Activated CD4-positive, alpha-beta T cell treated with anti-CD3 and anti-CD28 coated beads, Interleukin-2, Interleukin-4, amounts not matched to agents 100 ng/mL and 50 ng/mL, durations not matched to agents 16 hours and 8 hours (primary cell): ENCODE measurements at places on chromosomes 7 and 10.

GRCh38 chr10:129090618-129091366 is 376.2 kb upstream of the MGMT start:
- no peak for DNase-seq

DNA sequence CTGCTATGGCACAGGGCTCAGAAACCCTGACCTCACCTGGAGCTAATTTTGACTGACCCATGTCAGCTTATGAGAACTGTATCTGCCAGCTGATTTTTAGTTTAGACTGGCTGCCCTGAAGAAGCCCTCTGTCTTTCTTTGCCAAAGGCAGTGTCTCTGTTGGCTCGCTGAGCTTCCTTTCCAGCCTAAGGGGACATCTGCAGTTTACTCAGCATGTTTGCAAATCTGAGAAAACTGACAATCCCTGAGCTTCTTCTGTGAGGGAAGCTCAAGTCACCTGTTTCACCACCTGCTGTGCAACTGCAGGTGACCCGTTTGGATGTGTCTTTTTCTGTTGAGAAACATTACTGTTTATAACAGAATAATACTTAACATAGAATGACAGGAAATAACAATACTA is 46.0 kb downstream of the PRKAR2B start:
- DNase-seq, result no peak

DNA sequence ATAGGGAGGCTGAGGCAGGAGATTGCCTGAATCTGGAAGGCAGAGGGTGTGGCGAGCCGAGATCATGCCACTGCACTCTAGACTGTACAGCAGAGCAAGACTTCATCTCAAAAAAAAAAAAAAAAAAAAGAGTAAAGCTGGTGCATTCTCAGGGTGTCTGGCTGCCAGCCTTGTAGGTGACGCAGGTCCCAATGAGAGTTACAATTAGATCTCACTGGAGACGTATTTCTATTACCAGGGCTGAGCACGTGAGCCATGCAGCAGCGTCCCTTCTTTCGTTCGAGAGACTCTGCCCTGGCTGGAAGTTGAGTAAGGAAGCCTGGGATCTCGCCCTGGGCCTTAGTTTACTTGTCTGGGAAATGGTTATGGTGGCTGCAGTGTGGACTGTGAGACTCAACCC is 22.4 kb upstream of the ZMIZ1 start:
- no peak for DNase-seq

GRCh38 chr7:128985660-128986059 is 47.9 kb downstream of the IRF5 start:
- DNase-seq, result no peak

GRCh38 chr7:135690566-135690965 is 28.3 kb downstream of the STMP1 start:
- no peak for DNase-seq

DNA sequence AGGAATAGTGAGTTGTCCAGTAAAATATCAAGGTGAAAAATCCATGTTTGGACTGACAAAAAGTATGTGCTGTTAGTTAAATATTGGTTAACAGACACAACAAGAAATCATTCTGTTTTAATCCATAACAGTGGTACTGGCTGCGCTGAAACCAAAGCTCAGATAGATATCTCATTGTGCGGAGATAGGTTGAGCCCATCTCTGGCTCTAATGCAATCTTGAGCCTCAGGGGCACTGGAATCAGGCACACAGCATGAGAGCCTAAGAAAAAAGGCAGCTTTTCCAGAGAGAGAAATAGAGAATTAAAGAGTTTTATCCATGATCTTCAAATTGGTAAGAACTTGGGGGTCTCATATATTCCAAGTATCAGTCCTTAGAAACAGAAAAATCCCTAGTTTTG is 373.7 kb downstream of the HPSE2 start:
- no peak for DNase-seq

DNA sequence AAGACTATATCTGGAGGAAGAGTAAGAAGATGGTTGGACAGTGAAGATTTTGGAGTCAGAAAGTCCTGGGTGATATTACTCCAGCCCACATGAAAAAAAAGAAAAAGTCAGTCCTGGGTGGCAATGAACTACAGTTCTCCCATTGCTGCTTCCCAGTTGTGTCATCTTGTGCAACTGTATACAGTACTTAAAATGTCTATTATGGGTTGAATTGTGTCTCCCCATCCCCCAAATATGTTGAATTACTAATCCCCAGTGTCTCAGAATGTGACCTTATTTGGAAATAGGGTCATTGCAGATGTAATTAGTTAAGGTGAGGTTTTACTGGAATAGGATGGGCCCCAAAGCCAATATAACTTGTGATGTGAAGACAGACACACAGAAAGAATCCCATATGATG is 15.6 kb downstream of the SEC23IP start:
- no peak for DNase-seq

GRCh38 chr7:69403169-69403568 is 195.1 kb upstream of the AUTS2 start:
- no peak for DNase-seq

- DNase-seq, result no peak
Observed at GRCh38 chr10:130430852-130431704, 294.9 kb downstream of the GLRX3 start.
